GM04504 (cell line): ENCODE measurements at places on chromosomes 7 and 10.

DNA sequence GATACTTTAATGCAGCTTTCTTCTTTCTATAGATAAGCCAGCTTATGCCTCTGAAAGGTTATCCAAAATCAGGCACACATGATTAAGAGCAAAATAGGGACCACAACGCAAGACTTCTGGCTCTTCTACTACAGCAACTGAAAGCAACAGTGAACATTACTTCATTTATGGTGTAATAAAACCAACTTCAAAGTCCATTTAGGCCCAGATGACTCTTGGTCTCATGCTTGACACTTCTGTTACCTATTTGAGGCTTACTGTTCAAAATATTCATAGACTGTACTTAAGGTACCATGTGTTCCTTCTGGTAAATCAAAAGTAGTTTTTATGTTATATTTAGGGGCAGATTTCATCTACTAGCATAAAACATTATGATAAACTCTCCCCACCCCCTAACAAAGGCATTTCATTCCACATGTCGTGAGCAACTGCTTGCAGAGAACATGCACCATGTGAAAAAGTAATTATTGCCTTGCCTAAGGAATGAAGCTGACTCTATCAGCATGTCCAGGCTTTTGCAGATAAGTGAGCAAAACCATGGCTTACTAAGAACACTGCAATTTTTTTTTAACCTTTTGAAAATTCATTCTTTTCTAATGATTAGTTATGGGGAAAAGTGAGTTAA, 154.9 kb upstream of the ITGB1 start:
- DNase-seq: no peak

DNA sequence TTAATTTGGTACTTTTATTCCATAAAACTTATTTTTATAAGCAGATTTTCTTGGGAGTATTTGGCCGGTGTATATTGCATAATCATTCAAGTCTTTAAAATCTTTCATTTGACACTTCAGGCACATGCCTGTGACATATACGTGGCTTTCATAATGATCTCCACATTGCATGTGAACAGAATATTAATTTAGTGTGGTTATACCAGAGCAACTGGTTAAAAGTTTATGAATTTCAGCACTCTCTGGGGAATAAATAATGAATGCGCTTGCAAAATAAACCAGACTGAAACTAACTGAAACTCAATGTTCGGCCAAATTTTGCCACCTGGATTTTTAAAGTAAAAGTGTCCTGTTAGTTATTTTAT, 242.3 kb downstream of the GLI3 start:
- peak; percentile 78 for DNase-seq

DNA sequence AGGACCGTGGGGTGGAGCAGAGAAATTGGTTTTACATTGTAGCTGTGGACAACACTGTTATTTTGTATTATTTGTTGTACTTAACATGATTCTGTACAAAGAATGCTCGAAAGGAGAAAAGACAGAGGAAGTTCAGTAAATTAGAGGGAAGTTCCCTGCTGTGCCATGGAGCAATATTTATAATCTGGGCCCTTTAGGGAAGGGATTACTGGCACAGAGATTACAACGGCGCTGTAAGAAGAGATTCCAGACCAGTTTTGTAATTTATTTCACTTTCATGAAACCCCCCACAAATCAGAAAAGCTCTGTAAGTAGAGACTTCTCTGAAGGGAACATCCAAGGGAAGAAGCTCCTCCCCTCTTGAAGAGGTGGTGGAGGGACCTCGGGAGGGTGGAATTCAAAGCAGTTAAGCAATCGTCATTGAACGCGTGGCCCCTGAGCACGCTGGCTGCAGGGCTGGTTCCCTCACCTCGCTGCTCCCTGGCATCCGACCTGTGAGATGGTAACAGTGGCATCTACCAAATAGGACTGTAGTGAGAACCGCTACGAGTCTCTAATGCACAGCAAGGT, 113.5 kb downstream of the KLF6 start:
- no peak for DNase-seq

DNA sequence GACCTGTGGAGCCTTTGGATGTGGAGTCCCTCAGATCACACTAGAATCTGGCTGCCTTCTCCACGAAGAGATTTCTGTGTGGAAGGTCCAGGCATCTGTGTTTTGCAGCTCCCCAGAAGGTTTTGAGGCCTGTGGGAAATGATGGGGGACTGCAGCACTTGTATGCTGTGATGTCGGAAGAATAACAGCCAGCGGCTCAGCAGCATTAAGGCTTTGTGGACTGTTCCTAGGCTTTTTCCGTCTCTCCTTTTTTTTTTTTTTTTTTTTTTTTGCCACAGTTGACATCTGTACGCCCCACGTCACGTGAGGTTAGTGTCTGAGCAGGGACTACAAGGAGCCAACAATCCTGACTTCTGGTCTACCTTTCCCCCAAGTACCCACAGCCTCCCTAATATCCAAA, 181.3 kb downstream of the PFKFB3 start:
- DNase-seq: no peak

DNA sequence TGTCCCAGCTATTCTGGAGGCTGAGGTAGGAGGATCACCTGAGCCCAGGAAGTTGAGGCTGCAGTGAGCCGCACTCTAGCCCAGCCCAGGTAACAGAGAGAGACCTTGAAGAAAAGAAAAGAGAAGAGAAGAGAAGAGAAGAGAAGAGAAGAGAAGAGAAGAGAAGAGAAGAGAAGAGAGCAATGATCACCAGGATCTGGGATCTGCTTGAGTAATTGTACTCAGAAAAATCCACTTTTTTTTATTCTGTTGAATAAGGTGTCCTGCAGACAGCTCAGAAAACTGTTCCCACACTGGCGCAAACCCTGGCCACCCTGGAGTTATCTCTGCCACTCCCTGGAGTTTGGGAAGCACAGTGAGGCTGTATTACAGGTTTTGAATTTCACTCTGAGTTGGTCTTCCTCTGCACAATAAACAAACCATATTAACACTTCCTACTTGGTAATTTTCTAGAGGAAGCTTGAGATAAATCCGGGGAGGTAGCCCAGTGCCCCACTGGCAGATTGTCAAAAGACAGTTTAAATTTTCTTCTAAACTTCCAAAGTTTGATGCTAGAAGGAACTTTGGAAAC, 9.6 kb upstream of the OAT start:
- no peak for DNase-seq

DNA sequence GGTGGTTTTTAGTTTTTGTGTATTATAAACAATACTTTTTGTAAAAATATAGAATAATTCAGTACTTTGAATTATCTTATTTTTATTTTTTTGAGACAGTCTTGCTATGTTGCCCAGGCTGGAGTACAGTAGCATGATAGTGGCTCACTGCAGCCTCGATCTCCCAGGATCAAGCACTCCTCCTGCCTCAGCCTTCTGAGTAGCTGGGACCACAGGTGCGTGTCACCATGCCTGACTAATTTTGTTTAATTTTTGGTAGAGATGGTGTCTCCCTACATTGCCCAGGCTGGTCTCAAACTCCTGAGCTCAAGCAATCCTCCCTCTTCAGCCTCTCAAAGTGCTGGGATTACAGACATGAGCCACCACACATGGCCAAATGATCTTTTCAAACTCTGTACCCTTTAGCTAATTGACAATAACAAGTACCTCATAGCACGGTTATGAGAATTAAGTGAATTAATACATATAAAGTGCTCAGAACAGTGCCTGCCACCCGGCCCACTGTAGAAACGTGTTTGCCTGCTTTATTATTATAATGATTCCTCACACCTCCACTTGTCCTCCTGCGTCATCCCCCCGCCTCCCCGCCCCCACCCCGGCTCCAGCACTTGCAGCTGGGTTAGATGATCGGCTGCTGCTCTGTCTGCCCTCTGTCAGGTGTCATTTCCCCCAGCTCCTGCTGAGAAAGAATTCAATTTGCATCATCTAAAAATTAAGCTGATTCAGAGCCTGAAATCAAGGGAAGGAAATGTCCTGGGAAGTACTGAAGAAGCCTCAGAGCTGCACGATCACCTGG, 53.6 kb upstream of the NRF1 start:
- no peak for DNase-seq

- no peak for DNase-seq
These were observed 212.1 kb downstream of the GFRA1 start for GRCh38 chr10:116060864-116061263.

GRCh38 chr10:77906951-77907421, 19.6 kb downstream of the DLG5 start:
- no peak for DNase-seq

DNA sequence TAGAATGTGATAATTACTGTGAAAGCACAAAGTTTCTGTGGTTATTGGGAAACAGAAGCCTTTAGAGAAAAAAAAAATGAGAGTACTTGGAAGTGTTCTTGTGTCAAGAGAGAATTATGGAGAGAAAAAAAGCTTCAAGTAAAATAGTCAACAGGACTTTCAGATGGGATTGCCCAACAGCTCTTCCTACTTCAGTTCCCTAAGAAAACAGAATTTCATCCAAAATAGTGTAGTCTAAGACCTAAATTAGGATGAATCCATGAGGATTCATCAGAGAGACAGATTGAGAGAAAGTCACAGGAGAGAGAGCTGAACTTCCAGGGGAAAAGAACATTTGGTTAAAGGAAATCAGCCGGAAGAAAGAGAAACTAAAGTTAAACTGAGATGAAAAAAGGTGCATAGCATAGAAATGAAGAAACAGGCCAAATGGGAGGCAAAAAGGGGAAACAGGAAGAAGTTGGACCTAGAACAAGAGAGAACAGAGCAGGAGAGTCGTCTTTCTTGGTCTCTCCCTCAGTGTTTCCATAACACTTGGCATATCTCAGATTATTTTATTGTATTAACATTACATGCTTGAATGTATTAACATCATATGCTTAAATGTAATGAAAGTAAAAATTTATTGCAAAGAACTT, 2.5 kb downstream of the SCIN start:
- no peak for DNase-seq

DNA sequence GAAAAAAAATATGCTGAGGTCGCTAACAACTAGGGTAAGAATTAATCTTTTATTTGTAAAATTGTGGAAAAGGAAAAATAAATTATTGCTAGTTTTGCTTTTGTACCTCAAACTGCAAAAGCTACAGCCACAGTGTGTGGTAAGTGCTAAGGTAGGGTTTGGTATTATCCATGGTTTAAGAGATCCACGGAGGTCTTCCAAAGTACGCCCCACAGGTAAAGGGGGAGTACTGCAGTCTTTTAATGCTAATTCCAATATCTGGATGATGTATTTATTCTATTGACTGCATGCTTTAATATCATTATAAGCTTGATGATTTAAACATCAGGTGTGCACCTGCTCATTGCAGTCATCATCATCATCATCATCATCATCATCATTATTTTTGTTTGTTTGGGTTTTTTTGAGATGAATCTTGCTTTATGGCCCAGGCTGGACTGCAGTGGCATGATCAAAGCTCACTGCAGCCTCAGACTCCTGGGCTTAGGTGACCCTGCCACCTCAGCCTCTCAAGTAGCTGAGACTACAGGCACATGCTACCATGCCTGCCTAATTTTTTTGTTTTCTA, 38.4 kb upstream of the BMS1 start:
- no peak for DNase-seq

GRCh38 chr7:26136831-26137230, 15.2 kb upstream of the NFE2L3 start:
- no peak for DNase-seq

GRCh38 chr7:95781961-95782586, 9.7 kb downstream of the DYNC1I1 start:
- DNase-seq: no peak

DNA sequence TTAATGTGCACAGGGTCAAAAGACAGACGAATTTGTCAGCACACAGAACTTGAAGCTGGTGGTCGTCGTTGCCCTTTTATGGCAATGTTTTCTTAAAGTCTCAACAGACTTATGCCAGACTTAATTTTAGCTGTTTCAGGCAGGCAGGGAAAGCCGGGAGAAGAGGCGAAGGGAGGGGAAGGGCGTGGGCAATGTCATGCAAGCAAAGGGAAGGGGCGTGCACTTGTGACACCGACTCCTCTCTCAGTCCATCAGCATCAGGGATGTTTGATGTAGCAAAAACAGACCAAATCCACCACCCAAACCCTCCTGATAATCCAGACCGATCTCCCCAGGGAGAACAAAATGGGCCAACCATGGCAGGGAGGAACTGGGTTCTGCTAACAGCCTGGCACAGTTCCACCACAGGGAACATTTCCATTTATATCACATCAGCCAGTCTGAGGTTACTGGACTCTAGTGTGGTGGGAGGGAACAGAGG, 118.1 kb upstream of the RHEB start:
- no peak for DNase-seq

GRCh38 chr10:10096296-10096695, 921.4 kb upstream of the CELF2 start:
- no peak for DNase-seq

GRCh38 chr10:124436191-124436638, 13.6 kb downstream of the NKX1-2 start:
- DNase-seq: no peak

DNA sequence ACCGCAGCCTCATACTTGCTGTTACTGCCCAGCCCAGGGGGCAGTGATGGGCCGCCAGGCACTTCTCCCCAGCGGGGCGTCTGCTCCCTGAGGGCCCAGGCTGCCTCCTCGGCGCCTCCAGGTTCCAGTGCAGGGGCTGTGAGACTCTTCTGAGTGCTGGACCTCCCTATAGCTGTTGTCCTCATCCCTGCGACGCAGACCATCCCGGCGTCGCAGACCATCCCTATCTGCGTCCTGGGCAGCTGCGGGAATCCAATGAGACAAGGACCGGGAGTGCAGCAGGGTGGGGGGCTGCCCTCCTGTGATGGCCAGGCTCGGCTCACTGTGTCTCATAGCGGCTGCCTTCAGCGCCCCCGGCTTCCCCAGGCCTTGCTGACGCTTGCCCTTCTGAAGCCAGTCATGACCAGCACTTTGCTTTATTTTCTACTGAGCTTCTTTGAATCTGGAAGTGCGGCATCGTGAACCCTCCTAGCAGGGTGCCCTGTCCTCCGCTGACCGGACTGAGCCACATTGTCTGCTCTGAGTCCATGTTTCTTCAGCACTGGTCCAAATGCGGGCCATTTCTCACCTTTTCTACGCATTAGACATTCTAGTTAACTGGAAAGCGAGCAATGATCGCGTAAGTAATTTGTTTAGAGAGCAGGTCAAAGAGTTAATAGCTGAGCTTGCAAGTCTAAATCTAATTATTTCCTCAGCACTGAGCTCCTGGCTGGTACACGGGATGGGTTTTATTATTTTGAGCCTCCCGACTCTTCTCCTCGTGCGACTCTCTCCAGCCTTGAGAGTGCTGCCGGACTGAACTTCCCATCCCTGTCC, 339.5 kb downstream of the WDR37 start:
- no peak for DNase-seq

GRCh38 chr10:29688230-29688661, 53.5 kb upstream of the SVIL start:
- no peak for DNase-seq

GRCh38 chr7:85630904-85631600, 444.2 kb upstream of the SEMA3D start:
- no peak for DNase-seq

DNA sequence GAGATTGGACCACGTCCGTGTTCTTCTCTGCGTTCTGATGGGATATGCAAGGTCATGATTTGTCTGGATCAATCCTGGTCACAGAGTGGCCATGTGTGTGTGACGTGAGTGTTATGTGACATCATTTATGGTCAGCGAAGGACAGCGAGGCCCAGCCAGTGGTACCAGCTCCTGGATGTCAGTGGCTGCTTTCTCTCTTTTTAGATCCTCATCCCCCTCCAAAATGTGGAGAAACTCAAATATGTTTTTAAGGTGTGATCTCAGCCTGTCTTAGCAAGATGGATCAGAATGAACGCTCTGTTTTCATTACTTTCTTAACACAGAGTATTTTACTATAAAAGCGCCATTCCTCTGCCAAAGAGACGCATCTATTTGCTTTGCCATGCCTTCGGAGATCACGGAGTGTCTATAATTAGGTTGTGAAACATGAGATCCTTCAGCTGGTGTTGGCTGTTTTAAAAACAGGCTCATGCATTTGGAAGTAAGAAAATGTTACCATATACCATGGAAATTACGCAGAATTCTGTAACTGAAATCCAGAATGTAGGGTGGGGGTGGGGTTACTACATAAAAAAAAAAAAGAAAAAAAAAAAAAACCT, 245.5 kb upstream of the TCERG1L start:
- no peak for DNase-seq
